ENCODE measurements at places on chromosomes 4 and X. TPM values are rescaled to one million over a fixed set of nuclear protein-coding genes. Genes with fewer than 3 reads are reported as not detected.

Gene SLC6A14
- total RNA-seq = not detected

GRCh38 chr4:67713529-67714247, 12.7 kb upstream of the UBA6 start:
- H3K27ac ChIP-seq = peak overlapping the region; percentile 8
- no peak for DNase-seq
- peaks cover 8% of the 10 kb centered on the region for H3K4me1 ChIP-seq
- no peaks in the 10 kb centered on the region for H3K36me3 ChIP-seq
- H3K27me3 ChIP-seq = no peaks in the 10 kb centered on the region

Gene LETM1
- total RNA-seq = 39.6 TPM

GRCh38 chrX:11600578-11600977, 65.1 kb downstream of the ARHGAP6 start:
- no peaks in the 10 kb centered on the region for H3K27me3 ChIP-seq
- no peaks in the 10 kb centered on the region for H3K4me1 ChIP-seq
- no peak for DNase-seq
- no peaks in the 10 kb centered on the region for H3K36me3 ChIP-seq

- H3K27ac ChIP-seq = no peak overlapping the region
- H3K36me3 ChIP-seq = no peaks in the 10 kb centered on the region
- no peaks in the 10 kb centered on the region for H3K4me1 ChIP-seq
Measured at GRCh38 chrX:116749943-116750342, 287.2 kb upstream of the CT83 start.

GRCh38 chr4:123545667-123546572, 149.3 kb downstream of the SPRY1 start:
- H3K27ac ChIP-seq = no peak overlapping the region
- H3K27me3 ChIP-seq = peaks cover 7% of the 10 kb centered on the region
- H3K4me3 ChIP-seq = no peak overlapping the region
- H3K4me1 ChIP-seq = no peaks in the 10 kb centered on the region

Gene GAGE2A
- not detected for total RNA-seq

Gene TIMM17B
- 37.7 TPM for total RNA-seq

- H3K27ac ChIP-seq = peak overlapping the region; percentile 100
- H3K27me3 ChIP-seq = no peaks in the 10 kb centered on the region
- DNase-seq = no peak
- peak overlapping the region; percentile 57 for H3K4me3 ChIP-seq
- H3K36me3 ChIP-seq = no peaks in the 10 kb centered on the region
- H3K4me1 ChIP-seq = peaks cover 95% of the 10 kb centered on the region
Measured at GRCh38 chr4:7906171-7906701, 33.4 kb downstream of the AFAP1 start.

DNA sequence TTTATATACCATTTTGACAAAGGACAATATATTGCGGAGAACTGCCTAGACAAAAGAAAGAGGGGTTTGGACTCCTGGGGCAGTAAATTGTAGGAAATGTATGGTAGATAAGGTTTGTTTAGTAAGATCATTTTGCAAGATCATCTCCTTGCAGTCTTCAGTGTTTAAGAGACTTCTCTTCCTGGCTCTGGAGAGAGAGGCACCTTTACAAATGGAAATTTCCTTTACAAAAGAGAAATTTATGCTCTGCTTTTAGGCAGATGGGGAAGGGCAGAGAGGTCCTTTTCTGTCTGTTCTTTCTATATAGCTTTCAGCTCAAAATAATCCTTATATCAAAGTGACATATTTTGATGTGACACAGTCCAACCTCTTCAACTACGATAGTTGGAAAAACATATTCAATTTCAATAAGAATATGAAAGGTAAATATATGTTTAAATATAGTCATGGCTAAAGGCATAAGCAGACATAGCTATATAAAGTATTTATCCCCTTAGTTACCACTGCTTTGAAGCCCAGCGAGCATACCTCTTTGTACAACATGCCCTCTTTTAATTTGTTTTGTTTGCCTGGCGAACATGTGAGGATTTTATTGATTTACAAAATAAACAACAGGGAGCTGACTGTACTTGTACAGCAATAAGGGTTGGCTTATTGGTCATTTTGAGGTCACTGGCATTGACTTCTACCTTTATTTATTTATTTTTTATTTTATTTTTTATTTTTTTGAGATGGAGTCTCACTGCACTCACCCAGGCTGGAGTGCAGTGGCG, 65.2 kb downstream of the TRIM2 start:
- no peak overlapping the region for H3K27ac ChIP-seq
- no peaks in the 10 kb centered on the region for H3K27me3 ChIP-seq
- peaks cover 20% of the 10 kb centered on the region for H3K4me1 ChIP-seq
- peaks cover 3% of the 10 kb centered on the region for H3K36me3 ChIP-seq
- no peak for DNase-seq
